ENCODE measurements at places on chromosomes 12 and 14. TPM values are rescaled to one million over a fixed set of nuclear protein-coding genes. Genes with fewer than 3 reads are reported as not detected.

DNA sequence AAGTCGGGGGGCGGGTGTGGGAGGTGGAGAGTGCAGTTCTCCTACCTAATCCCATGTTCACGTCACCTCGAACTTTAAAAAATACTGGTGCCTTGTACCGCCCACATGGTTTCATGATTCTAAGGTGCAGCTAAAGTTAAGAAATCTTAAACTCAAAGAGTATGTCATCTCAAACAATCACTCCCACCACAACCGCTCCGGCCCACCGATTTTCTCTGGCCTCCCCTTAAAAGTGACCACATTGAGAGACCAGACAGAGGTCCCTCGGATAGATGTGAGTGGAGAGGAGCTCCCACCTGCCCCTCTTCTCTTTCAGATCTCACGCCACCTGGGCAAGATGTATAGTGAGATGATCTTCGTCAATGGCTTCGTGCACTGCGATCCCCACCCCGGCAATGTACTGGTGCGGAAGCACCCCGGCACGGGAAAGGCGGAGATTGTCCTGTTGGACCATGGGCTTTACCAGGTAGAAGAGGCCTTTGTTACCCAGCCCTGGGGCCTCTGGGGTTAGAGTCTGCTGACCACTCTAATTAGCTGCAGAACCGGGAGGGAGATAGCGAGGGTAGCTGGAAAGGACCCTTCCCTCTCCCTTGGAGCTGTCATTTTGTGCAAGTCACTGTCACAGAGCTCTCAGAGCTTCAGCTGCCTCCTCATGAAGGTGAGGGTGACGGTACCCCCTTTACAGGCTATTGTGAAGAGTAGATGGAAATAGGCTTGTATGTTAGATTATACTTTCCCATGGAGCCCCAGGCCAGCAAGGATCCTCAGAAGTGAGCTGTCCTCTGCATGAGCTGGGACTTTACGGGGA lies 124.4 kb downstream of the ADCK1 start:
- H3K27ac ChIP-seq, result no peak overlapping the region
- H3K4me1 ChIP-seq, result no peaks in the 10 kb centered on the region
- no peaks in the 10 kb centered on the region for H3K27me3 ChIP-seq
- H3K4me3 ChIP-seq, result no peak overlapping the region
- peaks cover 4% of the 10 kb centered on the region for H3K36me3 ChIP-seq

DNA sequence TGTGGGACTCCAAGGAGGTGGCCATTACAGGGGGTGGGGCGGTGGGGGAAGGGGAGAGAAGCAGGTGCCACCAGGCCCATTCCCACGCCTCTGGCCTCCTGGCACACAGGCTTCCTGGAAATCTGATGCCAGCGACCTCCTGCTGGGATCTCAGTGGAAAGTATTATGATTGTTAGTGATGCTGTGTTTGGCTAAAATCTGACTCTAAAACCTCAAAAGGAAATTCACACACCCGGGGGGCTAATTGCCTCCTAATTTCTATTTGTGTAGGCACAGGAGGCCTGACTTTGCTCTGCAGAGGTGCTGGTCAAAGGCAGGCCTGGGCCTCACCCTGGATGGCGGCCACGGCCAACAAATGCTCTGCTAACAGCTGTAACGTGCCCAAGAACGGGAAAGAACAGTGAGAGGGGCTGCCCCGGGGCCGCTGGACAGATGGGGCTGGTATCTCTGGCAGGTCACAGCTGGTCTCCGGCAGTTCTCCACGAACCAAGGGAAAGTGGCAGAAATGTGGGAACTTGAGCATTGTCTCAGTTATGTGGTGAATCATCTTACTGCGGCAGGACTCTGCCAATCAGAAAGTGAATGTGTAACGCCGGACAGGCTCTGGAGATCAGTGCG lies 14.3 kb downstream of the FAM181A start:
- H3K36me3 ChIP-seq, result no peaks in the 10 kb centered on the region
- H3K27me3 ChIP-seq, result peaks cover 30% of the 10 kb centered on the region
- no peak overlapping the region for H3K27ac ChIP-seq
- DNase-seq, result no peak

DNA sequence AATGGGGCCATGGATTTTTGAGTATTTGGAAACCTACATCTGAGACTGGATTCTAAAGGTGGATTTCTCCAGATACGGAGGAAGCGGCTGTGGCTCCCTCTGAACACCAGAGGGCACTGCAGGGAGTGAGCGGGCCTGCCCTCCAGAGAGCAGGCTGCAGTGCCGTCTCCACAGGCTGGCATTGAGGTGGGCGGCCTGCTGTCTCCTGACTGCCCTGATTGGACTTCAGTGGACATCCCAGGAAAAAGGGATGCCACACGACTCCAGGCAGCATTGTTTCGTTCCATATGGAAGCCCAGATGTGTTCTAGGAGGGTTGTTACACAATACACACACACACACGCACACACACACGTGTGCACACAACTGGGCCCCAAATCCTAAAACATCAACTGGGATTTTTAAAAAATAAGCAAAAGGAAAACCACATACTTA lies 20.9 kb upstream of the ANO2 start:
- H3K4me3 ChIP-seq, result no peak overlapping the region
- peak; percentile 74 for DNase-seq
- no peaks in the 10 kb centered on the region for H3K36me3 ChIP-seq
- H3K4me1 ChIP-seq, result peaks cover 38% of the 10 kb centered on the region
- H3K27ac ChIP-seq, result no peak overlapping the region
- H3K27me3 ChIP-seq, result peaks cover 5% of the 10 kb centered on the region

DNA sequence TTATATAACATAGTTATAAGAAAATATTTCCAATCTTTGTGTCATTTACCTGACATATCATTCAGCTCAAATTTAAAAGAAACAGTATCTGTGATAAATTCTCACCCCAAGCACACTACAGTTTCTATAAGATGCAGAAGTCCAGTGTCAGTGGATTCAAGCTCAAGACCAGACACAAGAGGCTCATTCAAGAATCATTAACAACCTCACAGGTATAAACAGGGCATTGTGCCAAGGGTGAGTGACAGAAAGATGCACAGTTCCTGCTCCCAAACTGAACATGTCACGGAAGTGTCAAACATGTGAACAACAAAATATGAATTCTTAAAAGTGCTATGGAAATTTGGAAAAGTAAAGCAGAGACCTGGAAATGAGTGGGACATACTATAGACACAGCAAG lies 12.8 kb downstream of the ATP2B1 start:
- H3K4me3 ChIP-seq, result no peak overlapping the region
- H3K27ac ChIP-seq, result 0 out of 2 replicates have a peak overlapping the region, but pooled peaks have one; percentile 23
- peaks cover 37% of the 10 kb centered on the region for H3K4me1 ChIP-seq
- H3K36me3 ChIP-seq, result no peaks in the 10 kb centered on the region
- no peaks in the 10 kb centered on the region for H3K27me3 ChIP-seq

DNA sequence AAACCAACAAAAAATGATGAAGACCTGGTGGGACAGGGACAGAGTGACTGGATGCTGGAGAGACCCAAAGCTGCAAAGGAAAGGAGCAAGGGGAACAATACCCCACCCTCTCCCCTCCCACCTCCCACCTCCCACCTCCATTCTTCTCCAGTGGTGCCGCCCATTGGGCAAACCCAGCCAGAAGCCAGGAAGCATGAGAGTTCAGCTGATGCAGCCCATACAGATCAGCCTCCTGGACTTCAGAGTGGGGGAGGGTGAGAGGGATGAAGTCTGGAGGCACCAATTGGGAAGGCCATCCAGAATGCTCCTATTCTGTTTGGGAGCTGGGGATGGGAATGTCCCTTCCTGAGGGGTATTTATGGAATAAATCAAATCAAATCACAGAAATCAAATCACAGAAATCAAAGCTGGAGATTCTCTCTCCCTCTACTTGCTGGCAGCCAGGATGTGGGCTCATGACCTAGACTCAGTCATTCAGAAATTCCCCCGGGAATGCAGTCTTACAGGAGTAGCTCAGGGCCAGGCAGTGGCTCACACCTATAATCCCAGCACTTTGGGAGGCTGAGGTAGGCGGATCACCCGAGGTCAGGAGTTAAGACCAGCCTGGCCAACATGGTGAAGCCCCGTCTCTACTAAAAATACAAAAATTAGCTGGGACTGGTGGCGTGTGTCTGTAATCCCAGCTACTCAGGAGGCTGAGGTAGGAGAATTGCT lies 31.1 kb downstream of the IRF2BPL start:
- no peak for DNase-seq
- H3K27ac ChIP-seq, result no peak overlapping the region
- H3K4me3 ChIP-seq, result no peak overlapping the region
- H3K27me3 ChIP-seq, result no peaks in the 10 kb centered on the region
- no peaks in the 10 kb centered on the region for H3K36me3 ChIP-seq

DNA sequence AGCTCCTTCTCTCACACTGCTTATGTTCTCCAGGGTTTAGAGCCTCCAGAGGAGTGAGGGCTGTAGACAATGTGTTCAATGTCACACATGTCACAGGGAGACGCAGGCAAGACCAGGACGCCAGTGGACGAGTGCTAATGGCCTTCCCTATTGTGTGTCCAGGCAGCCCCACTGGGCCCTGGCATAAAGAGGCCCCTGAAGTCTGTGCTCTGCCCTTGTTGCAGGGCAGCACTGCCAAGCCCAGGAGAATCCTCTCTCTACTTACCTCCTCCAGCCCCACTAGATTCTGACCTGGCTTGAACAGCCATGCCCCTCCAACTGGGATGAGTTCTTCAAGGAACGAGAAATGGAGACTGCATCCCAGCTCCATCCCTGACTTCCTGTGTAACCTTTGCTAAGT lies 24.8 kb upstream of the TMEM106C start:
- H3K27ac ChIP-seq, result no peak overlapping the region
- no peak for DNase-seq
- H3K4me3 ChIP-seq, result no peak overlapping the region
- peaks cover 14% of the 10 kb centered on the region for H3K4me1 ChIP-seq
- H3K36me3 ChIP-seq, result no peaks in the 10 kb centered on the region

DNA sequence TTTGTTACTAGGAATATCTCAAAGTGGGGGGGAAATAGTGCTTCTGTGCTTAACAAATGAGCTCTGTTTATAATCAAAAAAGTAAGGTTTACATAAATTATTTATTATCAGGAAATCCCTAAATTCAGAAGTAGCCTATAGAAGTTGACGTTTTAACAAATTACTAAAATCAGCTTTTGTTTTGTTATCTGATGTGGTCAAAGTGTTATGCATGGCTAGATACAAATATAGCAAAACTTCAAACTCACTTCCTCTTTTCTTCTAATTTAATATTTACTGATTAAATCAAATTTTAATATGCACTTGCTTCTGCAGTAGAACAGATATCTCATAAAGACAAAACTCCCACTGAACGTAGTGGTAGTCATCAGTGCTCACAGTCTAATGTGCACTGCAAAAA lies 47.5 kb downstream of the GARIN6 start:
- H3K4me3 ChIP-seq, result no peak overlapping the region
- no peaks in the 10 kb centered on the region for H3K27me3 ChIP-seq
- no peak for DNase-seq
- H3K36me3 ChIP-seq, result peaks cover 14% of the 10 kb centered on the region

DNA sequence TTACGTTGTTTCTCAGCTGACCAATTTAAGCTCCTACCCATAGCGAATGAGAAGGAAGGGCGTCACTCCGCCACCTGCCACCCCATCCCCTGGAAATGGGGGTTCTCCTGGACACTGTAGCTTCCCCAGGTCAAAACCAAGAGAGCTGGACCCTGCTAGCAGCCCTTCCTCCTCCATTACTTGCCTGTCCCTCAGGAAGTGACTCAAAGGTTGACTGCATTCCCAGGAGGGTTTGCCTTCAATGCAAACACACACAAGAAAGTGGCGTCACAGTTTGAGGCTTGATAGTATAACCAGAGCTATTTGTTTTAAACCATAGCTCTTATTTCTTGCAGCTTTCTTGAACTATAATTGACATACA lies 79.1 kb downstream of the KCNK13 start:
- H3K27ac ChIP-seq, result no peak overlapping the region
- H3K4me3 ChIP-seq, result no peak overlapping the region
- H3K36me3 ChIP-seq, result no peaks in the 10 kb centered on the region
- H3K27me3 ChIP-seq, result peaks cover 18% of the 10 kb centered on the region
- peaks cover 14% of the 10 kb centered on the region for H3K4me1 ChIP-seq

DNA sequence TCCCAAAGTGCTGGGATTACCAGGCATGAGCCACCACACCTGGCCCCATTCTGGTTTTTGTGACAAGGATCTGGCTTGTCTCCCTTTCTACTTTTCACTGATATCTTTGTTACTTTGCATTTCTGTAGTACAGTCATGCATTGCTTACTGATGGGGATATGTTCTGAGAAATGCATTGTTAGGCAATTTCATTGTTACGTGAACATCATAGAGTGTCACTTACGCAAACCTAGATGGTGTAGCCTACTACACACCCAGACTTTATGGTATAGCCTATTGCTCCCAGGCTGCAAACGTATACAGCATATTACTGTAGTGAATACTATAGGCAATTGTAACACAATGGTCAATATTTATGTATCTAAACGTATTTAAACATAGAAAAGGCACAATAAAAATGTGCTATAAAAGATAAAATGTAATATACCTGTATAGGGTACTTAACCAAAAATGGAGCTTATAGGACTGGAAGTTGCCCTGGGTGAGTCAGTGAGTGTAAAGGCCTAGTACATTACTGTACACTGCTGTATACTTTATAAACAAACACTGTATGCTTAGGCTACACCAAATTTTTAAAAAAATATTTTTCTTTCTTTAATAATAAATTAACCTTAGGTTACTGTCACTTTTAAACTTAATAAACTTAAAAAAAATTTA lies 16.0 kb downstream of the MRPL42 start:
- H3K27ac ChIP-seq, result no peak overlapping the region
- no peaks in the 10 kb centered on the region for H3K27me3 ChIP-seq
- H3K4me1 ChIP-seq, result no peaks in the 10 kb centered on the region
- peaks cover 40% of the 10 kb centered on the region for H3K36me3 ChIP-seq
- H3K4me3 ChIP-seq, result no peak overlapping the region

DNA sequence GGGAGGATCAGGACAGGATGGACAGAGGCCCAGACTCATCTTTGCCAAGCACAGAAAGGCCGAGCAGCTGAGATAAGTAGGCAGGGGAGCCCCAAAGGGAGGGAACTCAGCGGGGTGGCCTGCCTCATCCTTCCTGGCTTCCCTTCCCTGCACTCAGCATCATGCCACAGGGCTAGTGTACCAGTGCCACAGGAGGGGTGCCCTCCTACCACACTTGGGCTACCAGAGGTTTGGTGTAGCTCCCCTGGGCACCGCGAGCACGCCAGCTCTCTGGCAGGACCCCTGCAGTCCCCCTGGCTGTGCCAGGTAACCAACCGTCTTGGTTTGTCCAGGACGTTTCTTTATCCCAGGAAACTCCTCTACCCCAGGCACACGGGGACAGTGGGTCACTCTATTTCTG lies 123.5 kb downstream of the ESRRB start:
- H3K4me3 ChIP-seq, result no peak overlapping the region
- H3K4me1 ChIP-seq, result peaks cover 6% of the 10 kb centered on the region
- DNase-seq, result no peak
- no peak overlapping the region for H3K27ac ChIP-seq
- no peaks in the 10 kb centered on the region for H3K36me3 ChIP-seq
- no peaks in the 10 kb centered on the region for H3K27me3 ChIP-seq

The RPGRIP1 gene
- 0.41 TPM for total RNA-seq

The KRT74 gene
- not detected for total RNA-seq

The CIROP gene
- total RNA-seq, result 0.07 TPM
